ENCODE measurements at places on chromosomes 4 and X.

GRCh38 chr4:122898370-122899150 is 23.8 kb downstream of the NUDT6 start:
- no peak for DNase-seq

- DNase-seq = no peak
Observed at GRCh38 chr4:165514739-165515138, 135.9 kb downstream of the CPE start.

GRCh38 chrX:130393451-130394074 is 8.1 kb upstream of the GPR119 start:
- DNase-seq = peak; percentile 31

GRCh38 chr4:148044912-148045352 is 313.0 kb downstream of the ARHGAP10 start:
- DNase-seq = no peak

- no peak for DNase-seq
Observed at GRCh38 chrX:105543283-105543682, 279.1 kb upstream of the NRK start.

DNA sequence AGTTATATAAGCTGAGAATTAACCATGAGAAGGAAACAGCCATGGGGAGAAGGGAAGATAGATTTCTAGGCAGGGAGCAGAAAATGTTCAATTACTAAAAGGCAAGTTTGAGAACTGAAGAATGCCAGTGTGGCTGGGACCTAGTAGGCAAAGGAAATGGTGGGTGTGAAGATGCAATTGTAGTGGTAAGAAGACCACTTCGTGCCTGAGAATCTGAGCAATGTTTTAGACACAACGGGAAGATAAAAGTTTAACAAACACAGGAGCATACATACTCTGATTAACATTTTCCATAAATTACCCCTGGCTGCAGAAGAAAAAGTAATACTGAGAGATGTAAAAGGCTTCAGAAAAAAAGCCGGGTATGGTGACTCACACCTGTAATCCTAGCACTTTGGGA is 18.1 kb upstream of the MMRN1 start:
- DNase-seq = no peak

- DNase-seq = no peak
Observed at GRCh38 chr4:139036885-139037284, 21.3 kb downstream of the NOCT start.

DNA sequence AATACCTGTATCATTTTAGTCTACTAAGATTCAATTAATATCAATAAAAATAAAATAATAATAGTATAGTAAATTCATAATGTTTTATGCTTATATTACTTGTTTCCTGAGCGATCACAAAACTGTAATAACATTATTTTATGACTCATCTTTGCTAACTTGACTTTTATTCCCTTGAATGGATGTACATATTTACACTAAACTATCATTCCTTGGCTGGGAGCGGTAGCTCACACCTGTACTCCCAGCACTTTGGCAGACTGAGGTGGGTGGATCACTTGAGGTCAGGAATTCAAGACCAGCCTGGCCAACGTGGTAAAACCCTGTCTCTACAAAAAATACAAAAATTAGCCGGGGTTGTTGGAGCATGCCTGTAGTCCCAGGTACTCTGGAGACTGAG is 104.0 kb upstream of the SLC34A2 start:
- DNase-seq = no peak

- peak; percentile 29 for DNase-seq
Observed at GRCh38 chrX:45807572-45808425, 607.1 kb upstream of the DIPK2B start.
